Cerebellar nuclear complex (tissue), 1 donor: ENCODE measurements at places on chromosomes 12 and 14.

DNA sequence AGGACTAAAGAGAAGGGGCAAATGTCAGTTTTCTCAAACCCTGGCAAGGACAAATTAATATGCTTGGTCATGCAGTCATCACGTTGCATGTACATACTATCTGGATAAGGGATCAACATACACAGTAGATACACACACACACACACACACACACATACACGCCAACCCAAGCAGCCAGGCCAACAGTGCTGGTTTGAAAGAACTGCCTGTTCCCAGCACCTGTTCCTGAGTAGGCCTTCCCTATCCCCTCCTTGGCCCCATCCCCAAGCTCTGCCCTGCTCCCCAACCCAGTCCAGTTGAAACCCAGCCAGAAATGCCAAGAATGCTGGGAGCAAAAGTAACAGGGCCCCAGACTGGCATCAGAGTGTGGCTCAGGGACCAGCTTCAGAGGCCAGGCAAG lies 4.4 kb downstream of the ITGA7 start:
- DNase-seq: no peak

- DNase-seq: no peak
Observed at GRCh38 chr12:32870716-32871115, 25.9 kb downstream of the PKP2 start.

DNA sequence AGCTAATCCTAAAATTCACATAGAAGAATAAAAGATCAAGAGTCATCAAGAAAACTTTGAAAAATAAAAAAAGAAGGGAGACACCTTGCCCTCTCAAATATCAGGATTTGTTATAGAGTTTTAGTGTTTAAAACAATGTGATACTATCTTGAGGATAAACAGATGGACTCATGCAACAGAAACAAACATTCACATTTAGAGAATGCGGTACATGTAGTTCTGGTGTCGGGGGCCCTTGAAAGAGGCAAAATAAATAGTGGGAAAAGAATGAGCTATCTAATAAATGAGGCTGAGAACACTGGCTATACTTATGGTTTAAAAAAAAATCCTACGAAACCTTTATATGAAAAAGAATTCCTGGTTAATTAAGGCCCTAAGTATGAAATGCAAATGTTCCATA lies 127.7 kb downstream of the LLPH start:
- no peak for DNase-seq

- no peak for DNase-seq
Observed at GRCh38 chr14:28823245-28823644, 56.7 kb downstream of the FOXG1 start.

DNA sequence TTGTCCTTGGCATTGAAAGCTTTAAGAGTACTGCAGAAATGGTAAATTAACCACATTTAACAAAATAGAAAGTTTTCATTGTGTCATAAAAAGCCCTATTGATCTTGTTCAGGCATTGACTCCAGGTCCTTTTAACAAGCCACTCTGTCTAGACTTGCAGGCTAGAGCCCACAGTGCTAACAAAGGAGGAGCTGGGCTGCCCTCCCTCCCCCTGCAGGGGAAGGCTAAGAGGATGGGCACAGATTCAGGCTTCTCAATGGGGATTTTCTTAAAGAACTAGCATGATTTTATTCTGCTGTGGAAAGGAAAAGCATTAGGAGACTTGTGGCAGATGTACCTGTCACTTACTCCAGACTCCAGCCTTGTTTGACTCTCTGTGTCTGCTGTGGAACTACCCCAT lies 463.6 kb downstream of the NRXN3 start:
- DNase-seq: no peak

GRCh38 chr12:20000229-20000849 lies 368.0 kb upstream of the PDE3A start:
- DNase-seq: no peak

DNA sequence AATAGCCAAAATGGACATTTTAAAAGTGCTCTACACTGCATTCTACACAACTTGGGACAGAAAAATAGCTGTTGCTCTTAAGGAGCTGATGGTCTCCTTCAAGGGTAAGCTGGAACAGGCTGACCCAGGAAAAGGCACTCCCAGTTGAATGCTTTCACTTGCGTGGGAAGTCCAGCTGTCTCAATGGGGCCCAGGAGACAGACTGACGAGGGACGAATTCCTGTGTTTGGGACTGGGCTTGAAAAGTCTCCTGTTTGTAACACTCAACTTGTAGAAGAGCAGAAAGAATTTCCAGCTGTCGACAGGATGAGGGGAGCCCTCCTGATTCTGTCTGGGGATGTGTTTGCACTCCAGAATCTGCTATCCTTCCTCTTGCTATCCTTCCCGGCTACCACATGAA lies 180.8 kb downstream of the ZFP36L1 start:
- no peak for DNase-seq

DNA sequence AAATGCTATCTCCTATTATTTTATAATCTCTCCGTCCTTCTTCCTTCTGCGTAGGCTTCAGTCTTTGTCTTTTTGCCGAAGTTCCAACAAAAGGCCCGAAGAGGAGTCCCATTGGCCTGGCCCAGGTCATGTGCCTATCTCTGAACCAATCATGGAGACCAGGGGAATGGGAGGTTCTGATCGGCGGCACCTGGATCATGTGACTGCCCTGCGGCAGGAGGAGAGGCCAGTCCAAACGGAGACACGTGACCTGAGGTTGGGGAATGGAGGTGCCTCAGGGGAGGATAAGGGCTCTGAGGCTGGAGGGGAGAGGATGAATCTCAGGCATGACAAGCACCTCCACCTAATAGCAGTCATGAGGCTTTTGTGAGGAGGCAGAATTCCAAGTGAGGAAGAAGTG lies 86.0 kb downstream of the AACS start:
- DNase-seq: no peak

- peak; percentile 46 for DNase-seq
Observed at GRCh38 chr12:108129017-108129812, at the start of gene WSCD2. TSS of gene WSCD2 (plus strand) at chr12:108129288. CDS start at chr12:108195833, 66,545 bp downstream.

GRCh38 chr12:96044017-96044942 lies 8.9 kb upstream of the LTA4H start:
- DNase-seq: no peak

GRCh38 chr14:54512393-54512792 lies 2.7 kb downstream of the CGRRF1 start:
- DNase-seq: no peak

GRCh38 chr12:41966001-41966400 lies 178.7 kb downstream of the GXYLT1 start:
- no peak for DNase-seq

- DNase-seq: no peak
Observed at GRCh38 chr12:32885831-32886230, 10.7 kb downstream of the PKP2 start.

- no peak for DNase-seq
Observed at GRCh38 chr14:95038521-95039250, 118.6 kb downstream of the DICER1 start.

DNA sequence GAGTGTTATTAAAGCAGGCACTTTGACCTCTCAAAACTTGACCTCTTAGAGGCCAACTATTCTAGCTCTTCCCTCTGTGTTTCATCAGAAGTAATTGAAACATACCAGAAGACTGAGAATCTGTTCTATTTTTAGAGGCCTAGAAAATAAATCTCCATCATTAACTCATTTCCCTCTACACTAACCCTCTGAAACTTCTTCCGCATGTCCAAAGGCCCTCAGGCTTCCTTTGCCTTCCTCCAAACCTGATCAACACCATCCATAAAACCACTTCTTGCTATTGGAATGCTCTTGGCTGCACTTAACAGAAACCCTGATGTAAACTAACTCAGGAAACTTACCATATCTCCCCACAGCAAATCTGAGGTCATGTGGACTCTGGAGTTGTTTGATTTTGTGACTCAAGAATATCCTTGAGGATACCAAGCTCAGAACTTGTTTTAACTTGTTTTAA lies 196.4 kb downstream of the RPAP3 start:
- no peak for DNase-seq

GRCh38 chr12:87943023-87943422 lies 86.2 kb downstream of the C12orf50 start:
- DNase-seq: no peak

- DNase-seq: no peak
Observed at GRCh38 chr14:104309657-104310369, 171.4 kb downstream of the KIF26A start.

DNA sequence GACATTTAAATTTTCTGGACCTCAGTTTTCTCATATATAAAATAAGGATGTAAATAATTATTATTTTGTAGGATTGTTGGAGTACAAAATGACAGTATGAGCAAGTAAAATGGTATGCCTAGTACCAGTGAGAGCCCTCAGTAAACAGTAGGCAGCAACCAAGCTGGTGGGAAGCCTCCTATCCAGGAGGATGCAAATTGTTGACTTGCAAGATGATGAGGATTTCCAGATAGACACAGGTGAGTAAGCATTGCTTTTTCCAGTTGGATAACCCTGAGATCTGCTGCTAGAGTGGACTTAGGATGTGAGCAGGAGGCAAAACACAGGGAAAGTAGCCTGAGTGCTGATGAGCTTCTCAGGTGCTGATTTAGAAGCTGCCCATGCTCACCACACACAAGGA lies 28.2 kb upstream of the AMIGO2 start:
- DNase-seq: no peak

DNA sequence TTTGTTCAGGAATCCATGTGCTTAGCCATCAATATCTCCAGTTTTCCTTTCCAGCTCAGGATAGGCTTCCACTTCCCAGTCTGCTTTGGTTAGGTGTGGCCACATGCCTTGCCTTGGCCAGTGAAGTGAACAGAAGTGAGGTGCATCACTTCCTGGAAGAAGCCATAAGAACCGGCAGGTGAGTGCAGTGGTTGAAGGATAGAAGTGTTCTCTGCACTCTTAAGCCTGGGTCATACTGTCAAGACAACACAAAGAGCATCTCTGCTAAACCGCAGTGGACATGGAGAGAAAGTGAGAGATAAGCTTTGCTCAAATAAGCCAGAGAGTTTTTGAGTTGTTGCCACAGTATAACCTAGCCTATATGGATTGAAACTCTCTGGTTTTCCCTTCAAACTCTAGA lies 11.4 kb downstream of the GNG2 start:
- no peak for DNase-seq

- no peak for DNase-seq
Observed at GRCh38 chr12:4272424-4273272, 914 bp upstream of the CCND2 start.

DNA sequence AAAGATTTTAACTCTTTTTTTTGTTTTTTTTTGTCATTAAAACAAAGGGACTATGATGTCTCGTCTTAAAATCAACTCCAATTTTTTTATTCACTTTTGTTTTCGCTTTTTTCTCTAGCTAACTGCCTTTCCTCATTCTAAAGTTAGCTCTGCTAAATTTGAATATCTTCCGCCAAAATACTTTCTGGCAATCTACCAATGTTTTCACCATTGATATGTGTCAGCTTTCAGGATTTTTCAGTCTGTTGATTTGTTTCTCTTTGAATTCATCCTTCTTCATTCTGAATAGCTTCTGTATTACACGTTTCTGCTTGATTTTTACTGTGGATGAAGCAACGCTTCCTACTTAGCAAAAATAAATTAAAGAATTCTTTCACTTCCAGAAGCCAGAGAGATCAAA lies 38.7 kb upstream of the NOVA1 start:
- no peak for DNase-seq

DNA sequence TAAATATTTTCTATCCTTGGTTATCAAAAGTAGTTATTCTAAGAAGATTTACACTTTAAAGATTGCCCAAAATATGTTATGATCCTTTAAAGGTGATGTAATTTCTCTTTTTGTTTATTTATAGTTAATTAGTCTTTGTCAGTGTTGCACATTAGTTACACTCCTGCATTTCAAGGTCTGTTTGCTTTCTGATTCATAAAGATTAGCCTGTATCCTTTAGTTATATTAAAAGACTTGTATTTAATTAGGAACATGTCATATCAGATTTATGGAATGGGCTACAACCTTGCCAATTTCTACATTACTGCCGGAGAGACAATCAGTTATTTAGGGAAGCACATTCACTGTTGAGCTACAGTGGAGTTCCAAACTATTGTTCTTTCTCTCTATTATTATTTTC lies 3.5 kb downstream of the EPYC start:
- no peak for DNase-seq

DNA sequence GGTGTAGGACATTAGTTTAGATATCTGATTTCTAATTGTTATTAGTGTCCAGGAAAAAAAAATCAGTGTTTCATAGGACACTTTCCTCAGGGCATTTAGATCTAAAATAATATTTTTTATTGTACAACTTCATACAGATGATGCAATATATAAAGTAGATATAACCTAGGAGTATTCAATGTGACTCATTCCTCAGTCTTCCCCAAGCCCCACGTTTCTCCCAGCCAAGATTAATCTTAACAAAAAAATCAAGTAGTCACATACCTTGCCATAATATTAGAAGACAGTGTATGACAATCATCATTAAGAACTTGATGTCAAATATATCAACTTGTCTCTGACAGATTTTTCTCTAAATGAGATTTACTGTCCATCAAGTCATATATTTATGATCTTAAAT lies 37.1 kb downstream of the PPFIA2 start:
- no peak for DNase-seq

- no peak for DNase-seq
Observed at GRCh38 chr14:49991491-49991890, 98.6 kb downstream of the ARF6 start.

DNA sequence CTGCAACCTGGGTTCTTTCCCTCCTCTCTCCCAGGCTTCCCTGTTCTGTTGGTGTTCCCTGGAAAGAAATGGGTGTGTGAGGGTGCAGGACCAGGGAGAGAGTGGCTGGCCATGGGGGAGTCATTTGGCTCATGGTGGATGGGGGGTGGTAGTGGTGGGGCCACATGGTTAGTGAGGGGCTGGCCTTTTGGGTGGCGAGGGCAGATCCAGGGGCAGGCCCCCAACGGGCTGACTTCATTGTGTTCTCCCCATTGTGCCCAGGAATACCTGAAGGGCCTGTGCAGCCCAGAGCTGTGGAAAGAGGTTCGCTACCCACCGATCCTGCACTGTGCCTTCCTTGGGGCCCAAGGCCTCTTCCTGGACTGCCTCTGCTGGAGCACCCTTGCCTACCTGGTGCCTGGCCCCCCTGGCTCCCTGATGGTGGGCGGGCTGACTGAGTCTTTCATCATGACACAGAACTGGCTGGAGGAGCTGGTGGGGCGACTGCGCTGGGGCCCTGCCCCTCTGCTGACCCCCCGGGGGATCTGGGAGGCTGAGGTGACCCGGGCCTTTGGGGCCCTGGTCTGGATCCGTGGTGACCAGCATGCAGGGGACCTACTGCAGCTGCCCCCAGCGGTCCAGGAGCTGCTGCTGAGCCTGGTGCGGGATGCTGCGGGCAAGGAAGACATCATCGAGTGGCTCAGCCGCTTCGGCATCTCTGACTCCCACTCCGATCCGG lies 9.0 kb downstream of the NYNRIN start:
- no peak for DNase-seq

GRCh38 chr12:51076236-51076930 lies 7.0 kb downstream of the CSRNP2 start:
- no peak for DNase-seq

GRCh38 chr12:111251058-111251730 lies 117.7 kb downstream of the PHETA1 start:
- DNase-seq: no peak

GRCh38 chr14:44759277-44759676 lies 202.5 kb downstream of the KLHL28 start:
- DNase-seq: no peak

GRCh38 chr14:32202491-32202997 lies 525 bp downstream of the RNU6-8 start:
- DNase-seq: peak; percentile 56

GRCh38 chr12:68641138-68641537 lies 30.4 kb downstream of the RAP1B start:
- no peak for DNase-seq

- DNase-seq: no peak
Observed at GRCh38 chr14:81315341-81315740, 84.8 kb downstream of the STON2 start.
